Pons (tissue), 1 donor: ENCODE measurements at places on chromosomes 4 and X.

DNA sequence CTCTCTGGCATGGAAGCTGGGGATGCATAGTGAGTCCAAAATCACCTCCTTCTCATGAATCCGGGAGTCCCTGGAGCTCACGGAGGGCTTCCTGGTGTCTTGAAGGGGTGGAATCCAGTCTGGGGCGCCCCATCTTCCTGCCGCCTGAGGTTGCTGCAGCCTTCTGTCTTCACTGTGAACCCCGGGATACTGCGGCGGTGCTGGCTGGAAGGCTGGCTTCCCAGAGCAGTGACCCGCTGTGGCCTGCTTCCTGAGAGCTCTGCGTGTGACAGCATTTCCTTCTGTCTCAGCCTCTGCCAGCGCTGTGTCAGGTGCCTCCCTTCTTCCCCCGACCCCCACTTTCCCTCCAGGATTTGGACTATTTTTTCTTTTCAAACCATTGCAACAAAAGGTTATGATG lies 98.8 kb upstream of the STOX2 start:
- DNase-seq: no peak

GRCh38 chr4:25092139-25092538 lies 61.4 kb upstream of the LGI2 start:
- DNase-seq: no peak

GRCh38 chr4:109389369-109390114 lies 44.1 kb upstream of the SEC24B start:
- DNase-seq: no peak

DNA sequence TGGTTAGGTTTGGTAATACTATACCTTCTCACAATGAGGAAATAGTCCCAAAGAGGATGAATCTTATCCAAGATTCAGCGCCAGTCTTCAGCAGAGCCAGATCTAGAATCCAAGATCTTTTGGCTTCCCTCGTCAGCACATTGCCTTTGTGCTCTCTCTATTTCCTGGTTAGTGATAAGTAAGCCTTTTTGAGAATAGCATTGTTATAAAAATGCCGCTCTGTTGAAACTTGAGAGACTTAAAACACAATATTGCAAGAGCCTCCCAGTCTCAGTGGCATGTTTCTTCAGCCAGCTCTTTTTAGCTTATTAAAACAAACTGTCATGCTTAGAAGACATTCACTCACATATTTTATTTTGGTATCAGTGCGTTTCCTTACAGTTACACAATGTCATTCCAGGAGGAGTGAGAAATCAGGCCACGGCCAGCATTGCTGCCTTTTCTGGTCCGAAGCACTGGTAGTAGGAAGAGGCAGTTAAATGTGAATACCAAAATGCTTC lies 141.4 kb downstream of the KLHL8 start:
- DNase-seq: peak; percentile 78

GRCh38 chr4:159103384-159103990 lies 608 bp downstream of the RAPGEF2 start:
- DNase-seq: no peak

DNA sequence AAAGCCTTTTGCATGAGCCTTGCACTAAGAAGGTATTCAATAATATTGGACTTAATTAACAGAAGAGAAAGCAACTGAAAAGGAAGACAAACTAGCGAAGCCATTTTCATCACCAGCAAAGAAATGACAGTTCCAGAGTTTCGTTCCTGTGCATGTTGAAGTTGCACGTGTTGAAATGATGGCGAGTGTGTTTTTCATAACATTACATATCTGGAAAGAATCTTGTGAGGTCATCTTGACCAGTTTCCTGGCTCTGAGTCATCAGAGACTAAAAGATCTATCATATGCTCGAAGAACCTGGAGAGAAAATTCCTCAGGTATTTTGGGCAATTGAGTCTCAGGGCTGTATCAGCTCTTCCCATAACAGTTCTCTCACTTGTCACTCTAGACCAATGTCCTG lies 106.2 kb upstream of the MAML3 start:
- no peak for DNase-seq

DNA sequence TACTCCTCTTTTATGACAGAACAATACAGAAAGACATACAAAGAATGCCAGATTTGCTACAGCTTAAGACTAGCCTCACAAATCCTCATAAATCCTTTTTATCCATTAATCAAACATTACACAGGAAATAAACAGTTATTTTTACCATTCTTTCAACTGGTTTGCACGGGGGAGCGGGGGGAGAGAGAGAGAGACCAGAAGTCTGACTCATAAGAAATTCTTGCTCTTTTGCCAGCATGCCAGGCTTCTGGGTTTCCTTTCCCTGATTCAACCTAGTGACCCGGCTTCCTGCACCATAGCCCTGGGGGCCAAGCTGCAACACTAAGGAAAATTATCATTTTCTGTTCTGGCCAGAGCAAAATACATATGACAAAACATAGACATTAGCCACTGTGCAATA lies 6.8 kb upstream of the RRAGB start:
- DNase-seq: no peak

- no peak for DNase-seq
Observed at GRCh38 chr4:141575884-141576283, 60.5 kb upstream of the IL15 start.

- DNase-seq: peak; percentile 66
Observed at GRCh38 chrX:38803243-38803587, 2.0 kb downstream of the MID1IP1 start.

GRCh38 chr4:173698557-173699262 lies 168.7 kb upstream of the HAND2 start:
- no peak for DNase-seq

GRCh38 chr4:168637872-168638756 lies 141.3 kb downstream of the PALLD start:
- DNase-seq: no peak

DNA sequence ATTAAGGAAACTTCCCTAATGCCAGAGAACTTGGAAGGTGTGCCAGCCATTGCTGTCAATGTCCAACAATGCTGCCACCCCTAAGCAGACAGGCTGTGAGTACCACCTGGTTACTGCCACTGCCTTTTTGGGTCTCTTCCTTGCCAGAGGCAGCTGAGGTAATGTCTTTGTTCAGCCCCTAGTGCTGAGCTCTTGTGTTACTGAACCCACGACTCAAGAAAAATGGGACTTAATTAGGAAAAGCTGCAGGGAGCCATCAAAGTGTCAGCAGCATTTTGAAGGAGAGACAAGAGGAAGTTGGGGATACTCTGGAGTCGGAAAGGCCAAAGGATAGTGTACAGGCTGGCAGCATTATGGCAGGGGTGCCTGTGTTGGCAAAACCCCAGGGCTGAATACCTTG lies 283.7 kb downstream of the AFF2 start:
- no peak for DNase-seq

GRCh38 chrX:122115604-122116003 lies 1068.2 kb downstream of the GLUD2 start:
- peak; percentile 1 for DNase-seq

GRCh38 chr4:150591406-150591805 lies 9.5 kb downstream of the MAB21L2 start:
- DNase-seq: no peak

DNA sequence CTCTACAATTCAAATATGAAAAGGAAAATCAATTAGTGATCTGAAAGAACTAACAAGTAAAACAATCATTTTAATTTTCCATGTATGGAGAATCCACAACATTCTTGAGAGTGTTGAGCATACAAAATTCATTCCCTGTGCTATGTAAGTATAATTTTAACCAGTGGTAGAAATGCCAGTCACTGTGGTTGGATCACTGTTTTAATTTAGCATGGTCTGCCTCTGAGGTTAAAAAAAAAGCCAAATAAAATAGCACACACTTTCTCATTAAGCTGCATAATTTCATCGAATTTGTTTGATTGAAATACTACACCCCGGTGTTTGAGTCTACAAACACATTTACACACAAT lies 185.5 kb upstream of the STS start:
- no peak for DNase-seq

DNA sequence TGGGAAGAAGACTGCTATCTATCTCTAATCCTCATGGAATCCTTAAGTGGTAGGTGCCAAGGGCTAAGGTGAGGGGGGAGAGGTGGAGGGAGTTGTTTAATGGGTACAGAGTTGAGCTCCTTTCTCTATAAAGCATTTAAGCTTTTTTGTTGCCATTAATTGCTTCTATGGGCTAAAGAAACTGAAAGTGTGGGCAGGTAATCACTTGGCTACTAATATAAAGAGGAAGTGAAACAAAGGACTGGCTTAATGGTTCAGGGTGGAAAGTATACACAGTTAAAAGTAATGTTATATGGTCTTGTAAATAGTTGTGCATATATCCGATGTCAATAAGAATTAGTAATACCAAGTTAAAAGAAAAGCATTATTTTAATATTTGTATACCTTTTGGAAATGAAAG lies 83.9 kb downstream of the POLA1 start:
- DNase-seq: no peak

GRCh38 chr4:119106036-119107000 lies 29.3 kb upstream of the MYOZ2 start:
- no peak for DNase-seq

DNA sequence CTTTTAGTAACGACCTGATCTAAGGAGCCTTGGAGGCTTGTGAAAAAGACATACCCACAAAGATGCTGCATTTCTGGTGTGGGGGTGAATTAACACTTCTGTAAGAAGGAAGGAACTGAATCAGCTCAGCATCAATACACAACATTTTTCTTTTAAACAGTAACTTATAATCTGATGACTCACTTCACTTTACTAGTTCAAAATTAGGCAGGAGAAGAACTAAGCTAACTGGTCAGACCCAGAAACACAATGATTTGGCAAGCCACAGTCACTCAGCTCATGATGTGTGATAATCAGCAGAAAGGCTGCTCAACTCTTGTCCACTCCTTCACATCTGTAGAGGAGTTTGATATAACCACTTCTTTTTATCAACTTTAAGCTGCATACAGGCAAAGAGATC lies 4.6 kb downstream of the MMAA start:
- DNase-seq: no peak

GRCh38 chr4:140213116-140213515 lies 59.1 kb upstream of the MAML3 start:
- DNase-seq: no peak
